ENCODE measurements at places on chromosomes 5 and 9.

DNA sequence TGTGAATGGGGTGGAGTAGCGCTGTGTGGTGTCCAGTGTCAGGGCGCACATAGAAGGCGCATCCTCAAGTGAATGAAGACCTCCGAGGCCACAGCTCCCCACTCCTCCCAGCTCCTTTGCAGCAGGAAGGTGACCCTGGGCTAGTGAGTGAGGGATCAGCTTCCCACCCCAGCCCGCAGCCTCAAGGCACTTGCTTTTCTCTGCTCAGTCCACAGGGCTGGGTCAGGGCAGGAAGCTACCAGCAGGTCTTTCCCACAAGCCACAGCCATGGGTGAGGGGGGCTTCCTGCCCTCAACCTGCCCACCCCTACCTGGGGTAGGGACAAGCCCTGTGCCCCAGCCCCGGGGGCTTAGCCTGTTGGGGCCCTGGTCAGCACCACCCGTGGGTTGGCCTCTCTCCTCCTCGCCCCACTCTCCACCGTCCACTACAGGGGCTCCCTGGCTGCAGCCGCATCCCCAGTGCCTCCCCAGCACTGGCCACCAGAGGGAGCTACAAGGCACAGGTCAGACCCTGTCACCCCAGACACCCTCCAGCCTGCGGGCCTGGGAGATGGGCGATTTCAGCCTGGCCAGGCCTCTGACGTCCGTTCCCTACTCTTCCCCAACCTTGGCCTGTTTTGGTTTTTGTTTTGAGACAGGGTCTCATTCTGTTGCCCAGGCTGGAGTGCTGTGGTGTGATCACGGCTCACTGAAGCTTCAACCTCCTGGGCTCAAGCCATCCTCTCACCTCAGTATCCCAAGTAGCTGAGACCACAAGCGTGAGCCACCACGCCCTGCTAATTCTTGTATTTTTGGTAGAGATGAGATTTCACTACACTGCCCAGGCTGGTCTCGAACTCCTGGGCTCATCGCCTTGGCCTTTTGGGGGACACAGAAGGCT lies 1.3 kb upstream of the ABCA2 start:
- peaks cover 16% of the 10 kb centered on the region for H3K4me1 ChIP-seq
- H3K27me3 ChIP-seq = no peaks in the 10 kb centered on the region
- H3K4me3 ChIP-seq = peak overlapping the region; percentile 72
- H3K36me3 ChIP-seq = no peaks in the 10 kb centered on the region
- DNase-seq = peak; percentile 86

GRCh38 chr9:14797435-14797834 lies 74.9 kb upstream of the CER1 start:
- no peaks in the 10 kb centered on the region for H3K36me3 ChIP-seq
- no peak overlapping the region for H3K4me3 ChIP-seq
- H3K27ac ChIP-seq = no peak overlapping the region

- no peaks in the 10 kb centered on the region for H3K27me3 ChIP-seq
- H3K4me1 ChIP-seq = no peaks in the 10 kb centered on the region
- no peak overlapping the region for H3K27ac ChIP-seq
- no peaks in the 10 kb centered on the region for H3K36me3 ChIP-seq
- H3K4me3 ChIP-seq = no peak overlapping the region
- DNase-seq = no peak
Observed at GRCh38 chr9:14812806-14813205, 90.3 kb upstream of the CER1 start.

DNA sequence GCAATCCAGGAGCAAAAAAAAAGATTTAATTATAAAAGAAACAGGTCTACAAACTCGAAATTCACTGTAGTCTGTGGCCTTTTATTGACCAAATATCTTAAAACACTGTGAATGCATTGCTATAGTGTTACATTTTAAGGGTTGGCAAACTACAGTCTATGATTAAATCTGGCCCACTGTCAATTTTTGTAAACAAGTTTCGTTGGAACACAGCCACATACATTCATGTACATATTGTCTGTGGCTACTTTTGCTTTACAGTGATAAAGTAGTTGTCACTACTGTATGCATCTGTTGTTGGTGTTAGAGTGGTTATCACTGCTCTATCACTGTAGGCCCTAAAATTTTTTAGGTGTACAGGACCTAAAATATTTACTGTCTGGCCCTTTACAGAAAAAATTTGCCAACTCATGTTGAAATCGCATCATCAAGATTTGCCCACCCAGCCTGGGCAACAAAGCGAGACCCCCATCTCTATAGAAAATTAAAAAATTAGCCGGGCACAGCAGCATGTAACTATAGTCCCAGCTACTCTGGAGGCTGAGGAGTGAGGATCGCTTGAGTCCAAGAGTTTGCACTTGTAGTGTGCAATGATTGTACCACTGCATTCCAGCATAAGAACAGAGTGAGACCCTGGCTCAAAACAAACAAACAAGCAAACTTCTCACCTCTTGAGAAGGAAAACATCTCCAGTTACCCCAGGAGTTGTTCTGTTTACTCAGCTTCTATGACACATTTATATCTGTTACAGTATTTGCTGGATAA lies 89.0 kb downstream of the ERBIN start:
- H3K36me3 ChIP-seq = no peaks in the 10 kb centered on the region
- no peaks in the 10 kb centered on the region for H3K4me1 ChIP-seq
- H3K27ac ChIP-seq = no peak overlapping the region
- H3K27me3 ChIP-seq = no peaks in the 10 kb centered on the region
- no peak for DNase-seq
- no peak overlapping the region for H3K4me3 ChIP-seq

GRCh38 chr5:25944786-25945185 lies 1093.6 kb downstream of the CDH9 start:
- no peaks in the 10 kb centered on the region for H3K36me3 ChIP-seq
- no peaks in the 10 kb centered on the region for H3K27me3 ChIP-seq
- H3K4me3 ChIP-seq = no peak overlapping the region
- H3K27ac ChIP-seq = no peak overlapping the region
- no peaks in the 10 kb centered on the region for H3K4me1 ChIP-seq
- no peak for DNase-seq

- no peaks in the 10 kb centered on the region for H3K27me3 ChIP-seq
- no peaks in the 10 kb centered on the region for H3K4me1 ChIP-seq
- H3K36me3 ChIP-seq = no peaks in the 10 kb centered on the region
Observed at GRCh38 chr9:8160787-8161186, 361.2 kb upstream of the DMAC1 start.
